ENCODE measurements at places on chromosomes 2 and 18.

GRCh38 chr2:118044854-118045253 lies 31.0 kb upstream of the CCDC93 start:
- no peak for DNase-seq

- no peak for DNase-seq
These were observed 11.0 kb downstream of the PLA2R1 start for GRCh38 chr2:160051371-160051800.

GRCh38 chr18:42915299-42915698 lies 200.2 kb downstream of the RIT2 start:
- no peak for DNase-seq

- no peak for DNase-seq
These were observed 40.3 kb downstream of the CYP27C1 start for GRCh38 chr2:127179766-127180165.
